ENCODE measurements at places on chromosomes 5 and 9.

- no peak for DNase-seq
Measured at GRCh38 chr5:67301285-67301903, 104.8 kb upstream of the CD180 start.

DNA sequence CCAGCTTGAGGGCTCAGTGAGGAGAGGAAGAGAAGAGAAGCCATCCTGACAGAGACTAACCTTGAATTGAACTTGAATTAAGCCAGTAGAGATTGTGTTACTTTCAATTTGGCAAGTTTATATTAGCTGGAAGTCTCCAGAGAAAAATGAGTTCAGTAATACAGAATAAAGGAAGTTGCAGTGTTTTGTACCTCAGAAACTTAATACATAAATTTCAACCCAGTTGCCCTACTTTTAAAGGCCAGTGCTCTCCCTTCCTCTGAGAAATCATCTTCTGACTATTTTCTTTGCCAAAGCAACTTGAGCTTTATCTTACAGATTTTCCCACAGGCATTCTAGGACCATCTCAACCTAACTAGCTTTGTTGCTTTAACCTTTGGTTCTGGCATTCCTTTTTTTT lies 231.0 kb upstream of the GAS1 start:
- DNase-seq: no peak

GRCh38 chr5:32984851-32985610 lies 273.9 kb downstream of the NPR3 start:
- DNase-seq: no peak

- no peak for DNase-seq
Measured at GRCh38 chr9:134193912-134194535, 29.7 kb upstream of the RNU6ATAC start.

DNA sequence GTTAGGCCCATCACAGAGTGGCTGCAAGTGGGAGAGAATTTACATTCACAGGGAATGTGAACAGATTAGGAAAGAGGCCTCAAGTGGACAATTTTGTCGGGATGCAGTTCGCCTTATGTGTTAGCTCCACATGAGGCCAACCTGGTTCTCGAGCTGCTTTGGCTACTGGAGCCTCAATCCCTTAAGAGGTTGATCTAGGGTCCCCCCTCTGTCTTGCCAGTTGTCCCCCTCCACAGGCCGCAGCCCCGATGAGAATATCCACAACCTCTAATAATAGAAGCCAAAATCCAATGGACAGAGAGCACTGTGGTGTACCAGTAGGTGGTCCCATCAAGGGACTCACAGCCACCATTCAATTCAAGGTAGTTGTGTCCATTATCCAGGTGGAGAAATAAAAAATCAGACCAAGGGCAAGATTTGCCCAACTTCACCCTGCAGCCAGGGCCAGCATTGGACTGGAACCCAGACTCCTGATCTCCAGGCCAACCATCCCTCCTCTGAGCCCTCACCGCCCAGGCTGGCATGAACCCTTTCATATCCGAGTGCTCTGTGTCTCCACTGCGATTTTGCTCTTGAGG lies 1.7 kb upstream of the COL15A1 start:
- DNase-seq: no peak

- DNase-seq: no peak
Measured at GRCh38 chr9:16180546-16180945, 627.7 kb downstream of the CCDC171 start.

GRCh38 chr9:136784249-136784996 lies 6.7 kb upstream of the TMEM141 start:
- no peak for DNase-seq

DNA sequence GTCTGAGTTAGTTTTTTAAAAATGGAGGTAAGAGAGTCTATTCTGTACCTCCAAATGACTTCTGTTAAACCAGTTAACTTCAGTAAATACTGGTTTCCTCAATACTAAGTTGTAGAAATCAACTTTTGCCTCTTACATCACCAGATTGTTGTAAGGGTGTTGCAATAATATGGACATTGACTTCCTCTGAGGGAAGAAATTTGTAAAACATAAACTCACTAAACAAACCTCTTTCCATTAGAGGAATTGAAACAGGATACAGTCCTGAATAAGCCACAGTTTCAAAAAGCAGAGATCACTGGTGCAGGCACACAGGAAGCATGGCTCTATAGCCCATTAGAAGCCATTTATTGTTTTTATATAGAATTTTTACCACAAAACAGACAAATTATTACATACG lies 32.7 kb upstream of the SLCO6A1 start:
- DNase-seq: no peak

- DNase-seq: no peak
Measured at GRCh38 chr9:2496934-2497333, 124.7 kb upstream of the VLDLR start.

DNA sequence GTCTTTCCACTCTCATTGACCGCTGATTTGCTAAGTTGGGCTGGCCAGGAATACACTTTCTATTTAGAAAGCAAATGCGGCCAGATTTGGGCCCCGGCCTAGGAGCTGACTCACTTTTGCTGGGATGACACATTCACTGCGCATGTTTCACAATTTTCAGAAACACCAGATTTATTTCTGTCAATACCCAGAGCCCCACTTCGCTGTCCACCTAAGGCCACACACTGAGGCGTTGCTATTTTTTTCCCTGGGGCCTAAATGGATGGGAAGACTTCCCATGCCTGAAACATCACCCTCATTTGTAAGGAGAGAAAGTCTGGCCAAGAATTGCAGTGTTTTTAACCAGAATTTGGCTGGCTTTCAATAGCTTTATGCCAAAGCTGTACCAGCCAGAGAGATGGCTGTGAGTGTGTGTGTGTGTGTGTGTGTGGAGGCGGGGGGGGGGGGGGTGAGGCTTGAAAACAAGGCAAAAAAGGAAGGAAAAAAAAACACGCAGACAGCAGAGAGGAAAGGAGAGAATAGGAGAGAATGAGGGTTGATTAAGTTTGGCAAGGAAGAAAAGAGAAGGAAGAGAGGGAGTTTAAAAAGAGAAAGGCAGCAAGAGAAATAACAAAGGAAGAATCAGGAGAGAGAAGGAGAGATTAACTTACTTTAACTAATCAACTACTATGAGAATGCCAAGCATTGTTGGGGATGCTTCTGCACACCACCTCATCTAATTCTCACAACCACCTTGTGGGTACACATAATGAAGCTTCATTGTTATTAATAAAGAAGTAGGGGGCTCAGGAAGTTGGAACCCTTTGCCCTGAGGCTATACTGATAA lies 261.4 kb upstream of the KLF4 start:
- DNase-seq: no peak

GRCh38 chr9:109002141-109002540 lies 11.2 kb downstream of the CTNNAL1 start:
- DNase-seq: no peak

GRCh38 chr5:143119291-143119769 lies 284.2 kb downstream of the NR3C1 start:
- no peak for DNase-seq

GRCh38 chr5:9455826-9456434 lies 89.9 kb downstream of the SEMA5A start:
- no peak for DNase-seq

GRCh38 chr9:27933210-27934025 lies 360.1 kb upstream of the C9orf72 start:
- DNase-seq: no peak

DNA sequence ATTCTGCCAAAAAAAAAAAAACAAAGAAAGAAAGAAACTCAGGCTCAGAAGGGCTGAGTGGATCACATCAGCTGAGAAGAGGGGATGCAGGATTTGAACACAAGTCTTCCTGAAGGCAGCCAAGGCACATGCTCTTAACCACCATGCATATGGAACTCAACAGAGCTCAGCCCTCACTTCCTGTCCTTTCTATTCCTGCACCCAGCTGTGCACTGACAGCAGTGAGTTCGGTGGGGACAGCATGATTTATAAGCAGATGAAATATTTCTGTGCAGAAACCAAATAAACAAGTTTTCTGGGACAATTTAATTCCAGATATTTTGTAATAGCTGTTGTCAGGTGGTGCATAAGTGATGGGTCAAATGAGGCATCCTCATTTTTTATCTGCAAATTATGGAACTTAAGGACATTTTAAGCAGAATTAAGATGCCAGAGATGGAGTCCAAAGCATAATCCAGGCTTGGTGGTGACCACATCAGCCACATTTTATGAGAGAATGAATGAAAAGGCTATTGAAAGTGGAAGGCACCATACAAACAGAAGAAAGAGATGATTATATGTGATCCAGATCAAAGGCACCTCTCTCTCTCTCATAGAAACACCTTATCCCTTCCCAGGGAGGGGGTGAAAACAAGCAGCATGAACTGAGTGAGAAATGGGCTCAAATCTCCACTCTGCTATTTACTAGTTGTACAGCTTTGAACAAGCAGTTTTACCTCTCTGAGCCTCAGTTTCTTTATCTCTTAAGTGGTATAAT lies 303.6 kb upstream of the MSX2 start:
- no peak for DNase-seq

DNA sequence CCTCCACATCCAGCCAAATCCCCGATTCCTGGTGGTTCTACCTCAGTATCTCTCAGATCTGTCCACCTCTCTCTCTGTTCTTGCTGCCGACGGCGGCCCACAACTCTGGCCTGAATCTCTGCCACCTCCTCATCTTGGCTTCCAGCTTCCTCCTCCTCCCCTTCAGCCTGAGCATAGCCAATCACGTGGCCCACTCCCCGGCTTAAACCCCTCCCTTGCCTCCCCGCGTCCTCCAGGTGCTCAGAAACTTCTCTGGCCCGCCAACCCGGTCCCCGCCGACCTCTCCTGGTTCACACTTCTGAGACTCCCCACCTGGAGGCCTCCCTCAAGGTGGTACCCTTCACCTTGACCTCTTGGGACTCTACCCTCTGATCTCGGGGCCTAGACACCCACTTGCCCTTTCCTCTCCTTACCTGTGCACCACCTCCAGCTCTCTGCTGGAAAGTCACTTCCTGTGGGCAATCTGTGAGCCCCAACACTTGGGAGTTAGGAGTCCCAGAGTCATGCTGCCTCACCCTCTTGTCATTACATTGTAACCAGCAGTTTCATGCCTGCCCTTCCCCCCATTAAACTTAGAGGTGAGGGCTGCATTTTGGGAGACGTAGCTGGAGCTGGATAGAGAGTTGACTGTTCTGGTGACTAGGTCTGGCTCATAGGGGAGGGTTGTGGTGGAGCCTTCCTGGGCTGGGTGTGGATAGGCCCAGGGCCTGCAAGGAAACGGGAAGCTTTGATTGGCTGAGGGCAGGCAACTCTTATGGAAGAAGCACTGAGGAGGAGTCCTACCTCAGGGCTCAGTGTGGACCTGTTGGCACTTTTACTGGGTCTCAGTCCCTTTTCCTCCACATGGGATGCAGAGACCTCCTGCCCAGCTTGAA lies 4.5 kb upstream of the SET start:
- peak; percentile 40 for DNase-seq

- DNase-seq: no peak
Measured at GRCh38 chr5:88824141-88824540, 58.8 kb downstream of the MEF2C start.

DNA sequence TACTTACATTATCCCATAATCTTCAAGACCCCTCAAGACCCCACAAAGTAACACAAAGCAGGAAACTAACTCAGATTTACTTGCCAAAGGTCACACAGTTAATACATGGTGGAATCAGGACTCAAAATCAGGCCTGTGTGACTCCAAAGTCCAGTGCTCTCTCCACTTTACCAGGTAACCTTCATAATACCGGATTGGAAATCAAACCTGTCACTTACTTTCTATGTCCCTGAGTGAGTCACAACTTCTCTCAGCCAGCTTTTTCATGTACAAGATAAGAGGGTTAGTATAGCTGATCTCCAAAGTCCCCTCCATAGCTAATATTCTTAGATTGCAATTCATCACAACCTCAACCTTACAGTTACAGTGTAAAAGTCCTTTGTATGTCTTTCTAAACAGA lies 17.1 kb downstream of the STRBP start:
- no peak for DNase-seq

- no peak for DNase-seq
Measured at GRCh38 chr9:123250504-123250903, 17.9 kb downstream of the STRBP start.

DNA sequence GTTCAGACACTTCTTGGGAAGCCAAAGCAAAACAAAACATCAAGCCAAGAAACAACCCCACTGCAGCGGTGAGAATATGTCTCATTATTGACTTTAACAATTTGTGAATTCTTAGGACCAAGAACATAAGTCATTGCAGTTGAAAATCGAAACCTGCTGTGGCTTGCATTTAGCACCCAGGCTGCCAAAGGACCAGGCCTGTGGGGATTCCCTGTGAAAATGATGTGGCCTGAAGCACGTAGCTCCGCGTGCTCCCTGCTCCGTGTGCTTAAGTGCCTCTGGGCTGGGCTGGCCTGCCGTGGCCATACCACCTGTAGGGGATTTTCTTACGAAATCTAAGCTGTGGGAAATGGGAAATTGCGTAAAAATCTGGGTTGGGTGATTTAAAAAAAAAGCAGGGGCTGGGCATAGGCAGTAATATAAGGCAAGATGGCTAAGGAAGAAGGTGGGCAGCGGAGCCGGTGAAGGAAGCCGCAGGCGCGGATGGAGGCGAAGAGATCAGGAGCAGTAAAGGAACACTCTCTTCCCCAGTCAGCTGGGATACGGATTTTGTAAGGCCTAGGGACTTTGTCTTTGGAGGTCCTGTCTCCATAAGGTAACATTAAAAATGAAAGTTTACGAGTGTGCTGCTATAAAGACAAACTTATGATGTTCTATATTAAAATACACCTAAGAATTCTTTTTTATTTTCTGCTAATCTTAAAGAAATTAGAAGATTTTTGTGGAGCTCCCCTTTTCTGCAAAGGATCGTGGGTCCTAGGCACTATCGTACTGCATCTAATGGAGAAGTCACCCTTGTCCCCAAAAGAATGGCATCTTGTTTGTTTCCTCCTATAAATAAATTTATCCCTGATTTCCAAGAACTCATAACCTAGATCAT lies 189.6 kb upstream of the SEMA6A start:
- no peak for DNase-seq

DNA sequence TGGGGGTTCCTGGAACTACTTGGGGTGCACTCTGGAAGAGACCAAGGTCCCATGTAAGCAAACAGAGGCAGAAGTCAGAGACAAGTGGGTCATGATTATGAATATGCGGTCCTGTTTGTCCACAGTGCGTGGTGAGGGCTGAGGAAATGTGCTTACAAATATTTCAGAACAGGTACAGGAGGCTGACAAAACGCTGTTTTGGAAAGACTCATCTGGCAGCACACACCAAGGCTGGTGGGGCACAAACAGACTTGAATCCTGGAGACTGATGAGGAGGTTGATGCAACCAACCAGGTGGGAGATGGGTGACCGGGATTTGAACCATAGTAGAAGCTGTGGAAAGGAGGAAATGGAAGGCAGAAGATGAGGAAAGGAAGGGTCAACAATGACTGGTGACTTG lies 83.8 kb downstream of the ADRB2 start:
- no peak for DNase-seq

All from stimulated activated CD8-positive, alpha-beta memory T cell treated with anti-CD3 and anti-CD28 coated beads, Interleukin-15, amount 100 ng/mL, for 24 hours (primary cell).